Transverse colon (tissue), 4 donors: ENCODE measurements at places on chromosomes 4 and X.

GRCh38 chrX:29461039-29461438 lies 754.3 kb upstream of the MAGEB2 start:
- H3K27ac ChIP-seq = no peak overlapping the region
- no peaks in the 10 kb centered on the region for H3K36me3 ChIP-seq
- H3K4me3 ChIP-seq = no peak overlapping the region

DNA sequence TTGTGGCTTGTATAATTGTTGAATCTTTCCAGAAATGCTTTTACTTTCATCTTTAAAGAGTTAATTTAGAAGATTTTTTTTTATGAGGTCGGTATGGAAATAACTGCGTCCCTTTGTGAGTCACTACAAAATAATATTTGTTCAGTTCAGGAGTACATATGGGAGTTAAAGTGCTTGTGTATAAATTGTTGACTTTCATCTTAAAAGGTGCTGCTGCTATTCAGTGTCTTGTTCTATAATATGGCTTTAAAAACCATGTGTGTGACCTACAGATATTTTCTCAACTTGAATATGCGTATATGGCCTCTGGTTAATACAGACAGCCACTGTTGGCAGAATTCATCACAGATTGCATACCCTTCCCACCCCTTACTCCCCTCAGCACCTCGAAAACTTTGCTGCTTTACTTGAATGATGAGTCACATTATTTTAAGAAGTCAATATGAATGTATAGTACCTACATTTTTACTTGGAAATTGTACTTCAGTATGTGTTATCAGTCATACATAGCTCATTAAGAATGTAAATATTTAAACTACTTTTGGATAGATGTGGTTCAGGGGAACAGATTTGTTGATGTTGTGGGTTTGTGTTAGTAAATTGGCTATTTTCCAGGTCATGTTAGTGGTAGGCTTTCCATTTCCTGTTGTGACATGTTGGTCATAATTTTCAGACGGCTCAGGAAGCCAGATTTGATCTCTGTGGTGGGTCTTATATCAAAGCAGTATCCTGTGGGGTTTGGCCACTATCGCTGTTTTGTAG lies 1.5 kb downstream of the CLCN3 start:
- DNase-seq = no peak
- no peaks in the 10 kb centered on the region for H3K36me3 ChIP-seq
- peak overlapping the region; percentile 69 for H3K4me3 ChIP-seq
- no peaks in the 10 kb centered on the region for H3K27me3 ChIP-seq
- H3K4me1 ChIP-seq = peaks cover 4% of the 10 kb centered on the region

DNA sequence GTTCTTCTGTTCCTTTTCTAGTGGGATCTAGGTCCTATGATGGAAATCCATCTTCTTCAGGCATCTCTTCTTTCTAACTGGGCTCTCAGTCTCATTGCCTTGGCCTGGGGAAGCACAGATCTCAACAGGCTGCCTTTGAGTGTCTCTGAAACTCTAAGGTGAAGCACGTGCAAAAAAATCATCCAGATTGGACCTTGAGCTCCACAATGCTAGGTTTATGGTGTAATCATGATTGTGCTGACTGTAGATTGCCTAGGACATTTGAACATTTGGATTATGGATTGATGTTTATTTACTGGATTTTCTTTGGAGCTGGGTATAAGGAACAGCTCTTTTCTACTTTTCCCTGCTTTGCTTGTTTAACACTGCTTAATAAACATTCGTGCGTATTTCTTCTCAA lies 191.5 kb upstream of the NR3C2 start:
- H3K4me1 ChIP-seq = peaks cover 22% of the 10 kb centered on the region
- H3K4me3 ChIP-seq = no peak overlapping the region
- H3K27me3 ChIP-seq = no peaks in the 10 kb centered on the region
- DNase-seq = peak; percentile 22
- no peaks in the 10 kb centered on the region for H3K36me3 ChIP-seq
- peak overlapping the region; percentile 24 for H3K27ac ChIP-seq

- peaks cover 9% of the 10 kb centered on the region for H3K27me3 ChIP-seq
- no peaks in the 10 kb centered on the region for H3K4me1 ChIP-seq
- no peak overlapping the region for H3K27ac ChIP-seq
- H3K36me3 ChIP-seq = no peaks in the 10 kb centered on the region
- DNase-seq = no peak
Measured at GRCh38 chr4:174826660-174827059, 2.4 kb downstream of the GLRA3 start.

- H3K27me3 ChIP-seq = no peaks in the 10 kb centered on the region
- H3K36me3 ChIP-seq = no peaks in the 10 kb centered on the region
- no peak for DNase-seq
- no peak overlapping the region for H3K27ac ChIP-seq
- H3K4me1 ChIP-seq = peaks cover 41% of the 10 kb centered on the region
- H3K4me3 ChIP-seq = no peak overlapping the region
Measured at GRCh38 chr4:69828828-69829227, 31.1 kb downstream of the SULT1E1 start.

DNA sequence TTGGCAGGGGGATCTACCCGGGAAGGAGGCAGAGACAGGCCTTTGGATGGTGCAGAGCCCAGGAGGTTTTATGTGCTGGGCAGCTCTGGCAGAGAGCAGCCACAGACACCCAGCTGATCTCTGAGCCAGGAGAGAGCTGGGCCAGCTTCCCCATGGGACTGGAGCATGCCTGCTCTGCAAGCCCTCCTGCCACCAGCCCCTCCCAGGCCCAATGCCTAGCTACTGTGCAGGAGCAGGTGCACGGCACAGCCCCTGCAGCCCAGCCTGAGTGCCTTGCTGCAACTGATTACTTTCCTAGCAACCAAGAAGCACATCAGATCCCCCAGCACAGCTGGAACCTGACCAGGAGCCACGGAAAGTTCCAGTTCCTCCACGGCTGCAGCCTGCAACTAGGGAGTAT lies 57.8 kb upstream of the BEND2 start:
- H3K36me3 ChIP-seq = no peaks in the 10 kb centered on the region
- no peak overlapping the region for H3K4me3 ChIP-seq
- DNase-seq = no peak
- no peaks in the 10 kb centered on the region for H3K4me1 ChIP-seq
- no peaks in the 10 kb centered on the region for H3K27me3 ChIP-seq

DNA sequence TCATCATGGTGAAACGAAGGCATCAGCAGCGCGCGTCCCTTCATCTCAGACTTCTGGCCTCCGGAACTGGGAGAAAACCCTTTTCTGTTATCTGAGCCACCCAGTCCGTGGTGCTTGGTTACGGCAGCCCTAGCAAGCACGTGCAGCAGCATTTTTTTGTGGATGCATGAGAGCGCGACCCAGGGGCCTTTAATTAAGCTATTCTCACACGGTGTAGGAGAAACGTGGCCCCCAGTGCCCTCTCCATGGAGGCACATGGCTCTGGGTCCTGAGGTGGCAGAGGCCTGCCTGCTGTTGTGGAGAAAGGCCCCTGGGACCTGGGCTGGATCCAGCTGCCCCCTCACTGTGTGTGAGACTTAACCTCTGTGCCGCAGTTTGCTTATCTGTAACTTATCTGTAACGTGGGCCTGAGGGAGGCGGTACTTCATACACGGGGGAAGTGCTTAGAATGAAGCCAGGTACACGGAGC lies 9.5 kb downstream of the CLCN4 start:
- no peaks in the 10 kb centered on the region for H3K27me3 ChIP-seq
- no peaks in the 10 kb centered on the region for H3K36me3 ChIP-seq
- H3K4me1 ChIP-seq = no peaks in the 10 kb centered on the region
- no peak overlapping the region for H3K27ac ChIP-seq

DNA sequence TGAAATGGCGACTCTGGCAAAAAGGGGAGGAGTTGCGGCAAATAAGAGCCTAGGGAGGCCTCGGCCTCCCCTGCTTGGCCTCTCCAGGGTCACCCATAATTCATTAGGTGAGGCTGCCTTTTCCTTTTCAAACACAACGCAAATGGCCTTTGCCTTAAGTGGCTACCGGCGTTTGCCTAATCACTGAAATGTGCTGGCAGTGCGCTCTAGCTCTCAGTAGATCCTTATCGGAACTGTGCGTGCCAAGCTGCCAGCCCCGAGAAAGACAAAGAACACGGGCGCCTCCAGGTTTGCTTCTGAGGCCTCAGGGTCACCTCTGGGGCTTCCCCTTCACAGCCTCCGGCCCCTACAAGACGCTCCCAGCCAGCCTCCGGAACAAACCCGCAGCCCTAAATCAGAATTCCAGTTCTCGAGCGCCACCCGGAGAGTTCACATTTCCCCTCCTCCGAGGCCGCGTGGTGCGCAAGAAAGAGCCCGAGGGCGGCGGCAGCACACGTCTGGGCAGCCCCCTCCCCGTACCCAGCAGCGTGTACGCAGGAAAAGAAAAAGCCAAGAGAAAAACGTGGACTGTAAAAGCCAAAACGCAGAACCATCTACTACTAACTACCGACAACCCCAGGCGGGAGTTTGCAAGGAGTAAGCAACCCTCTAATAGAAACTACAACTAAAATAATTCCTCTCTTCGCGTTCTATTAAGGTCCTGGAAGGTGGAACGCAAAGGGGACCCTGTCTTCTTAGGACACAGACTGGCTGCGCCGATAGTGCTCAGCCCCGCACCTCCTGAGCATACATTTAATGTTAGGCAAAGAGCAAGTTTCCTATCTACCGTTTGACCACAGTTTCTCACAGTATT lies 76.5 kb upstream of the BCOR start:
- peak; percentile 38 for DNase-seq
- no peaks in the 10 kb centered on the region for H3K27me3 ChIP-seq
- peak overlapping the region; percentile 60 for H3K4me3 ChIP-seq
- peak overlapping the region; percentile 99 for H3K27ac ChIP-seq

- H3K4me3 ChIP-seq = no peak overlapping the region
- no peaks in the 10 kb centered on the region for H3K36me3 ChIP-seq
- H3K27me3 ChIP-seq = no peaks in the 10 kb centered on the region
- H3K27ac ChIP-seq = no peak overlapping the region
- no peaks in the 10 kb centered on the region for H3K4me1 ChIP-seq
Measured at GRCh38 chr4:160631044-160631443, 1528.2 kb downstream of the RAPGEF2 start.

GRCh38 chrX:13076176-13076961 lies 31.9 kb upstream of the FAM9C start:
- H3K4me3 ChIP-seq = no peak overlapping the region
- peaks cover 22% of the 10 kb centered on the region for H3K4me1 ChIP-seq
- H3K27me3 ChIP-seq = no peaks in the 10 kb centered on the region
- H3K36me3 ChIP-seq = no peaks in the 10 kb centered on the region
- no peak for DNase-seq
